ENCODE measurements at places on chromosomes 12 and 14.
A peak's percentile ranks its signal among the peaks of the same experiment; 100 is the strongest.

DNA sequence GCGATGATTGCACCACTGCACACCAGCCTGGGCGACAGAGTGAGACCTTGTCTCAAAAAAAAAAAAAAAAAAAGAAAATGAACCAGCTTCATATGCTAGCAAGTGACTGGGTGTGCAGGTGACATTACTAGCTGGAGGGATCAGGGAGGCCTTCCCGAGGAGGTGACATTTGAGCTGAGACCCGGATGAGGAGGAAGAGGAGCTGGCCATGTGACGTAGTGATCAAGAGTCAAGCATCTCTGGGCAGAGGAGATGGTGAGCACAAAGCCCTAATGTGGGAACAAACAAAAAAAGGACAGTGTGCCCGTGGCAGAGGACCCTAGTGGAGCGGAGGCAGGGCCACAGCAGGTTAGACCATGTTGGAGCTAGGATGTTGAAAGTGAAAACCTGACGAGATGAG, 3.5 kb upstream of the PTPN6 start:
- no peak for DNase-seq

DNA sequence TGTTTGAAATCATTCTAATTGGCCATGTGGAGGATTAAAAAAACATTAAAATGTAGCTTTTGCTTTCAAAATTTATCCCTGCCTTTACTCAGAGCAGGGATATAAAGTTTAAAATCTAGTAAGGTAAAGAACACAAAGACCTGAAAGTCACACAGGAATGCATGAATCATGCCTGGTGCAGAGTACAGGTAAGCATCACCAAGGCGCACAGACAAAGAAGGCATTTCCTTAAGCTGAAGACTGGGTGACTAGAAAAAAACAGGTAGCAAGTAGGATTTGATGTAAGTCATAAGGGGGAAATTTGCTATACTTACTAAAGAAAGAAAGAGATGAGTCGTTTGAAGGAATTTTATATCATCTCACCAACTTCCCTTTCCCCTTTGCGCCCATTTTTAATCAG, 405.6 kb downstream of the GXYLT1 start:
- DNase-seq = no peak

GRCh38 chr14:102373110-102373509, 10.4 kb downstream of the TECPR2 start:
- DNase-seq = no peak

- DNase-seq = no peak
Observed at GRCh38 chr12:107655281-107656065, 30.1 kb upstream of the PWP1 start.

- DNase-seq = peak; percentile 57
Observed at GRCh38 chr14:95303552-95303951, 16.2 kb downstream of the CLMN start.

DNA sequence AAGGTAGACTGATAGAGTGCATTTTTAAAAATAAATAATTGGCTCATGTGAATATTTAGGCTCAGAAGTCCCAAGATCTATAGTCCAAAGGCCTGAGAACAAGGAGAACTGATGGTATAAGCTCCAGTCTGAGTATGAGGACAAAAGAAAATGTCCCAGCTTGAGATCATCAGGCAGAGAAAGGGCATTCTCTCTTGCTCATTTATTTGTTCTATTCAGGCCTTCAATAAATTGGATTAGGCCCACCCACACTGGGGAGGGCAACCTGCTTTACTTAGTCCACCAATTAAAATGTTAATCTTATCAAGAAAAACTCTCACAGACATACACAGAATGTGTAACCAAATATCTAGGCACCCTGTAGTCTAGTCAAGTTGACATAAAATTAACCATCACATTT, 644.4 kb upstream of the MDGA2 start:
- no peak for DNase-seq

GRCh38 chr14:23776296-23776695, 140.1 kb downstream of the DHRS2 start:
- DNase-seq = no peak

DNA sequence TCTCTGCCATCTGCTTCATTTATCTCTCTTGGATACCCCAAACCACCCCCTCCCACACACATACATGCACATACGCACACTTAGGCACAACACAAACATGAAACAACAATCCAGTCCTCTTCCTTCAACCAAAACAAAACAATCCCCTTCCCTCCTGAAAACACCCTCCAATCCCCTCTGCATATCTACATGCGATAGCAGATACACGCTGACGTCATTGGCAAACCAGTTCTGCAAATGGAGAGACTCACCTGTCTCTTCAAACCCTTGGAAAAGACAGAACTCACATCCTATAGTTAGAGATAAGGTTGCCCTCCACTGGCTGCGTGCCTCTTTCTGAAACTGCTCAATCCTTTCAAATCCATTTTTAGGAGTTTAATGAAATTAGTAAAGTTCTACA, 37.2 kb upstream of the RMST start:
- no peak for DNase-seq
